SHP77 treated with DMSO at 0.1 percent for 48 hours (cell line): ENCODE measurements at places on chromosomes 7 and 10.

GRCh38 chr7:142375710-142376313 is 118.0 kb upstream of the PRSS58 start:
- no peak for DNase-seq

- DNase-seq = no peak
Measured at GRCh38 chr10:20494474-20494873, 402.6 kb downstream of the NEBL start.

GRCh38 chr10:77156406-77156879 is 481.2 kb downstream of the KCNMA1 start:
- no peak for DNase-seq

GRCh38 chr7:122913608-122914007 is 27.3 kb upstream of the CADPS2 start:
- DNase-seq = no peak

GRCh38 chr10:105024184-105024583 is 383.1 kb downstream of the SORCS3 start:
- no peak for DNase-seq

DNA sequence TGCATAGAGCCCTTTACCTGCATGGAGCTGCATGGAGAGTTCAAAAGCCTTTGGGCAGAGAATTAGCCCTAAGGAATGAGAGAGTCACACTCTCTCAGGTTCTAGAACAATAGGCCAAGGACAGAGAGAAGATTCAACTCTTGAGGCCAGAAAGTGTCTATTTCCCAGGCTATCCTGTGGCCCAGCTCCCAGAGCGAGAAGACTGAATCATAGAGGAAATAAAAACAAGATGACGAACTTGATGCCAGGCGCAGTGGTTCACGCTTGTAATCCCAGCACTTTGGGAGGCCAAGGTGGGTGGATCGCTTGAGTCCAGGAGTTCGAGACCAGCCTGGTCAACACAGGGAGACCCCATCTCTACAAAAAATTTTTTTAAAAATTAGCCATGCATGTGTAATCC is 18.3 kb upstream of the PODXL start:
- no peak for DNase-seq
